ENCODE measurements at places on chromosomes 4 and X.

GRCh38 chrX:43850629-43851028, 31.6 kb downstream of the MAOB start:
- DNase-seq = no peak

DNA sequence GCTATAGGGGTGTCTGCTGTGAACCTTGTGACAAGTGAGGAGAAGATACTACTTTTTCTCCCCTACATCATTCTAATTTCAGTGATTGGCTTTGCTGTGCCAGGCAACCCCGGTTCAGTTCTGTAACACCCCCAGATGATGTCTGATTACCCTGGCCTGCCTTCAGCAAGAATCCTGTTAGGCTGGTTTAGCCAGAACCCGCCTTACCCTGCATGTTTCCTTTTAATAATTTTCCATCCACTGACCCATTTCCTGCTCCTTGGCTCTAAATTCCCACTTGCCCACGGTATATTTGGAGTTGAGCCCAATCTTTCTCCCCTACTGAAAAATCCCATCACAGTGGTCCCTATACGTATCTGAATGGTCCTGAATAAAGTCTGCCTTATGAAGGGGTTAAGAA, 46.5 kb upstream of the HPSE start:
- no peak for DNase-seq

GRCh38 chr4:145545031-145545430, 63.4 kb downstream of the SMAD1 start:
- no peak for DNase-seq

DNA sequence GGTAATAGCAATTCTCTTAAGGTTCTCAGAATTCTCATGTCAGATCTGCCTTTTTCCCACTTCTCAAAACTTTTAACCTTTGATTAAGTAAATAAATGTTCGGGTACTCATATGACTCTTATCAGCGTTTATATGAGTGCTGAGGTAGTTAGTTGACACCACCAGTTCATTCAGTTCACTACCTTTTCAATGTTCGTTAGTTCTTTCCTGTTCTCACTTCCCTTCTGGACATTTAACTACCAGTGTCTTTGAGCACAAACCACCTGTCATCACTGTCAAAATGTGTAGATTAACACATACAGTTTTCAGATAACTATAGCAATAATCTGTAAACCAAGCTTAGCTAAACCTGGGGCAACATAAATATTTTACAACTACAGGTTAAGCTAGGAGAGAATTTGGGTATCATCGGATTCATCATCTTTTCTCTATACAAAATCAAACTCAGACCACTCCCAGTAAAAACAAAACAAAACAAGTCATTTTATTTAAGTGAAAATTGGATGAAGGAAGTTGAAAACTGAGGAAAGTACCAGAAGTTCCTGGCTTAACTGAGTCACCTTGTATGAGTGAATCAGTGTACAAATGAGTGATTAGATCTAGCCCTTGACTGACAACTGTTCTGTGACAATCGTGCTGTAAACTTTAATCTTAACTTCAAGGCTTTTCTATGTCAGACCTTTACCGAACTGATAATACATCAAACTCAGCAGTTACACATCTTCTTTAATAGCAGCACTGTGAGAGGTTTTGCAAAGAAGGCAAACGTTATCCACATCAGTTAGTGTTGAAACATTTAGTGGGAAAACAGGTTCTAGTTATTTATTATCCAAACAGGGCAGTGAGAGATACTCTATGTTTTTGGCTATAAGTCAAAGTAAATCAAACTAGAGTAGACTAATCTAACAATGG, 41.9 kb downstream of the ARHGEF38 start:
- DNase-seq = no peak

GRCh38 chrX:103254171-103254824, 657 bp downstream of the TCEAL8 start:
- peak; percentile 48 for DNase-seq

DNA sequence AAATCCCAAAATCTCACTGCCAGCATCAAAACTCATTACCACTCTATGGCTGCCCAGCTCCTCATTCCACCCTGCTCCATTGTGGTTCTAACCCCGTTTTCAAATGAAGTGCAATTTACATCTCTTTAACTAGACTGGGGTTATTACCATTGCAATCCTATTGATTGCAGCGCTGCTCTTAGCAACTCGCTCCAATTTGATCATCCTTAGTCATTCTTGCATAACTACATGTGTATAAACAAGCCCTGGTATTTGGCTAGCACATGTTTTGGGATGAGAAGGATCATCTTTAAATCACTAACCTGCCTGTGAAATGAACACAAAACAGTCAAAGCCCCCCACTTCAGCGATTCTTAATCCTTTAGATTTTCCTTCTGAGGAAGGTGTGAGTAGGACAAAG, 340.1 kb upstream of the PPARGC1A start:
- DNase-seq = no peak

- no peak for DNase-seq
These were observed 505.8 kb downstream of the RAB28 start for GRCh38 chr4:12978310-12978709.

DNA sequence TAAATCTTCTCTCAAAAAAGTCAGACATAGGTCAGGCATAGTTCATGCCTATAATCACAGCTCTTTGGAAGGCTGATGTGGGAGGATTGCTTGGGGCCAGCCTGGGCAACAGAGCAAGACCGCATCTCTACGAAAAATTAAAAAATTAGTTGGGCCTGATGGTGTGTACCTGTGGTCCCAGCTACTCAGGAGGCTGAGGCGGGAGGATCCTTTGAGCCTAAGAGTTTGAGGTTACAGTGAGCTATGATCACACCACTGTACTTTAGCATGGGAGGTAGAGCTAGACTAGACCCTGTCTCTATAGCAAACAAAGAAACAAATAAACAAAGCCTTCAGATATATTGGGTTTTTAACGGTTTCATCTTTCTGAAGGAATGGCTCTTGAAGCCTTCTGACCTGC, 62.2 kb downstream of the DIPK2B start:
- DNase-seq = no peak

- peak; percentile 42 for DNase-seq
These were observed 203.3 kb downstream of the OR13H1 start for GRCh38 chrX:131747173-131747572.

DNA sequence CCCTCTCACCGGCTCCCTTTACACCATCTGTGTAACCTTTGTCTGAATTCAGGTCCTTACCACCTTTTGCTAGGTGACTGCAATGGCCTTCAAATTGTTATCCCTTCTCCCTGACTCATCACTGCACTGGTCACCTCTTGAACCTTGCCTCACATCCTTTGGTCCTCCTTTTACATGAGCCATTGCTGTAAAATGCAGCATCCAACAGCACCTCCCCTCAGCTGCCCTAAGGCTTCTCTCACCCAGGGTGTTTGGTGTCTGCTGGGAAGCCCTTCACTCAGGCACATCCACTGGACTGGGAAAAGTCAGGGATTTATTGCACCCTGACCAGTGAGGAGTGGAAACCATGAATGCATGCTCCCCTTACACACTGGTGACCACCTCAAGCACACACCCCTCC, 192.5 kb upstream of the GATB start:
- DNase-seq = no peak

DNA sequence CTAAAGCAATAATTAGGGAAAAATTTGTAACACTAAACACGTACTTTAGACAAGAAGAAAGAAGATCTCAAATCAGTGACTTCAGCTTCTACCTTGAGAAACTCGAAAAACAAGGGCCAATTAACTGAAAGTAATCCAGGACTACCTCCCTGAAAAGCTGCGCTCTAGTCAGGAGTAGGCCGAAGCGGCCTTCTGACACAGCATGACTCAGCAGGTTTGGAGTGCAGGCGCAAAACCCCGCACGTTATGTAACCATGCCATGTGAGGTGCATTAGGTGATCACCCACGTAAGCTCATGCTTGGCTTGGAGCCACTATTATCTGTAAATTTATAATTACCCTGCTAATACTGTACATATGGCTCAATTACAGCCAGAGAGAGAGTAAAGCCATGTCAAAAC, 52.8 kb upstream of the CCDC149 start:
- DNase-seq = no peak

- DNase-seq = no peak
These were observed 116.7 kb downstream of the AMELX start for GRCh38 chrX:11409957-11410356.

- DNase-seq = no peak
These were observed 21.1 kb downstream of the CPZ start for GRCh38 chr4:8613421-8614364.

GRCh38 chr4:88211473-88212252, 53.2 kb upstream of the ABCG2 start:
- no peak for DNase-seq

DNA sequence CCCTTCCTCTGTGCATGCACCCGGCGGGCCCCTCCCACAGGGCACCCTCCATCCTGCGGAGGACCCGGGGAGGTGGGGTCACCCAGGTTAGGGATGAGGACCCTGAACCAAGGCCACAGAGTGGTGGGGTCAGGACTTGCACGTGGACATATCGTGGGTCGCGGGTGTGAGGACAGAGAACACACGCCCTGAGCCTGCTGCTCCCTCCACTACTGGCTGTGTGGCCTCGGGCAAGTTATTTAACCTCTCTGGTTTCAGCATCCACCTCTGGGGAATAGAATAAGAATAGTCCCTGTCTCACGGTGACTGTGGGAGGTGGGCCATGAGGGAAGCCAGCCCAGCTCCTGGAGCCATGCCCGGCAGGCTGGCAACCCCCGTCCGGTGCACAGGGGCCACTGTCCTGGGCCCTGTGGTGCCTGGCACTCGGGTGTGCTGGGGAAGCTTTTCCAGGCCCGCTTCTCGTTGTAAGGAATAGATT, 5.1 kb downstream of the PSAPL1 start:
- DNase-seq = peak; percentile 12

DNA sequence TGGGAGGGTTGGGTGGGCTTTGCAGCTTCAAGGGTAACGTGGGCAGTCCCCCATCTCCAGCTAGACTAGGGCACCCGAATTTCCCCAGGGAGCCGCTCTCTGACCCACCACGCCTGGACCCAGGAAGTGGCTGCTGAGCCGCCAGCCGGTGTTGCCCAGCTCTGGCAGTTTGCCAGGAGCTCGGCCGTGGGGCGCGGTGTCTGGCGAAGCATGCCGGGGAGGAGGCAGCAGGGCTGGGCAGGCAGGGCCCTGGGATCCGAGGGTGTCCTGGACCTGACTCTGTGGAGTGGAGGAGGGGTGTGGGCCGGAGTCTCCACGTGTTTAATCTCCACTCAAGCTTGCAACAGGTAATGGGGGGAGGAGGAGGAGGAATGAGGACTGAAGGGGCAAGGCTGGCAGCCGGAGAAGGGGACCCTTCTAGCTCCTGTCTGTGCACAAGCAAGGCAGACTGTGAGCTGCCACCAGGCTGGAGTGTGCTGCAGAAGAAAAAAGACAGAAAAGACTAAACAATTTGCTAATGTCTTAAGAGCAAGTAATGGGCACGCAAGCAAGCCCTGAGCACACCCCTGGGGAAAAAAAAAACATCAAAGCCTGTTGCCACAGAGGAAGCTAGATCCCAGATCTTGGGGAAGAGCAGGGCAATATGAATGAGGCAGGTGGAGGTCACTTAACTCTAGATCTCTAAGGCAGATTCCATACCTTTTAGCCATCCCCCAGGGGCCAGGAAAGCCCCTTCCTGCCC, 2.4 kb downstream of the LONRF3 start:
- DNase-seq = peak; percentile 42

GRCh38 chr4:8644461-8644891, 51.9 kb downstream of the CPZ start:
- DNase-seq = no peak

- DNase-seq = no peak
These were observed 186.3 kb downstream of the NWD2 start for GRCh38 chr4:37430718-37431416.

DNA sequence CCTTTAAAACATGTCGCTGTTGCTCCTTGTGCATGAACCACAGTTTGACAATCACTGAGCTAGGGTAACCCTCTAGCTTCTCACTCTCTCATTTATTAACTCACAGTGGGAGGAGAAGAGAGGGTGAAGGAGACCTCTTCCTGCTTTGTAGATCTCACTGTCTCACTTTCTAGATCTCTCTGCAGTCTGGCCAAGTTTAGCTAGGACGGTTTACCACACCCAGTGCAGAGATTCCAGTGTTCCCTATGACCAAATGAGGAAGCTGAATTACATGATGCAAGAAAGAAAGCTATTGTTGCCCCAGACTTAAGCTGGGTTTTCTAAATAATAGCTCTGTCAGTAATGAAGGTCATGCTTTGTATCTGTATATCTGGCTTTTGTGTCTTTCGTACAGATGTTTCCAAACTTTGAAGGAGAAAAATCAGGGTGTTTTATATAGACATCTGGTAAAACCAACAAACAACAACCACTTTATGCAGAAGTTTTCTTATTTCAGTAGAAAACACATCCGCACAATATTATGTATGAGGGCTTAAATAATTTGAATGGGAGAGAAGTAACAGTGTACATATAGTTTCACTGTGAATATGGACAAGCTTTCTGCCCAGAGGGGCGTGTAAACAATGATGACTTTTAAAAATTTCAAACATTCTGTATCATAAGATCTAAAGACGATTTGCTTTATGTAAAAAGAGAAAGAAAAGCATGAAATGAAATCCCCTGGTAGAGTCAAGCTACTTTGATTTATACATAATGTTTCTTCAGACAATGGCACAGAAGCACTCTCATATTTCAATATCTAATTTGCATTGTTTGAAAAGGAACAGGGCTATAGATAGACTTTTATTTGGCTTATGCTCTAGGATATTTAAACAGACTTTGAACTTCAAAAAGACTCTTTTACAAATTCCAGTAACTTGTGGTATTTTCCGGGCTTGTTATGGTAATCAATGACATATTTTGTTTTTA, 582.3 kb downstream of the FSTL5 start:
- DNase-seq = no peak

GRCh38 chr4:7241597-7242125, 49.3 kb downstream of the SORCS2 start:
- DNase-seq = no peak

GRCh38 chrX:45479835-45480422, 279.3 kb upstream of the DIPK2B start:
- DNase-seq = no peak

DNA sequence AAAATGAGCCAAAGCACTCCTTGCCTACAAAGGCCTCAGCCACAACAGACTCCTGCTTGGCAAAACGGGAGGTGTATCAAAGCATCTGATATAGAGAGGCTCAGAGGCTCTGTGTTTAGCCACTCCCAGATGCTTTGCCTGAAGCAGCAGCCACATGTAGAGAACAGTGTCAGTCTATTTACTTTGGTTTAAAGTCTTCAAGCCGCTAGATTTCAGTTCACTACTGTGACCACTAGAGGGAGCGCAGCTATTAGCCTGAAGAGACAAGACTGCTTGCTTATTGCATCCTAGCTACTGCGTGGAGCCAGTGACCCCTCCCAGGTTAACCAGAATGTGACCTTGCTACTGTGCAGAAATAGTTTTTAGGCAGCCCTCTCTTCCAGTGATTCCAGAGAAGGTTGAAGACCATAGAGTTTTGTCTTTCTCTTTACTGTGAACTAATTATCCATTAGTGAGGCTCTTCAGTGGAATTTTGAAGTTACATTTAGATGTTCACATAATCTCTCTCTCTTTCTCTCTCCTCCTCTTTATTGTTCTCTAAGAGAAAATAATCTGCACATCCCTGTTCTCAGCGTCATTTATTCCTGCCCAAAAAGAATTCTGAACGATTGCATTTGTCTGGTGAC, 39.3 kb downstream of the BMP3 start:
- peak; percentile 36 for DNase-seq

- no peak for DNase-seq
These were observed 34.1 kb downstream of the ADH5 start for GRCh38 chr4:99054428-99054994.
